ENCODE measurements at places on chromosomes 1 and 21.

DNA sequence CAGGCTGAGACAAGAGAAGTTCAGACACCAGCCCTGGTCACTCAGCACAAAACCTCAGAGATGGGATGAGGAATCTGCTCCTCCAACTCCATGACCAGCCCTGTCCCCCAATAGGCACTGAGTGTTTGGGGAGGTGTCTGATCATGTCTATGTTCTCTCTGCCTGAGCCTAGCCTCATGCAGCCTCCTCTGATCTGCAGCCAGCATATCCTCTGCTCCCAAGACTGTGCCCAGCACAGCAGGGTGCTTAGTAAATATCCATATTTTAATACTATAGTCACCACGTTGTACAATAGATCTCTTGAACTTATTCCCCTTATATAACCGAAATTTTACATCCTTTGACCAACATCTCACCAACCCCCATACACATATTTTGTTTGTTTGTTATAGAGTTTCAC, 202.9 kb downstream of the MATN1 start:
- DNase-seq = no peak

DNA sequence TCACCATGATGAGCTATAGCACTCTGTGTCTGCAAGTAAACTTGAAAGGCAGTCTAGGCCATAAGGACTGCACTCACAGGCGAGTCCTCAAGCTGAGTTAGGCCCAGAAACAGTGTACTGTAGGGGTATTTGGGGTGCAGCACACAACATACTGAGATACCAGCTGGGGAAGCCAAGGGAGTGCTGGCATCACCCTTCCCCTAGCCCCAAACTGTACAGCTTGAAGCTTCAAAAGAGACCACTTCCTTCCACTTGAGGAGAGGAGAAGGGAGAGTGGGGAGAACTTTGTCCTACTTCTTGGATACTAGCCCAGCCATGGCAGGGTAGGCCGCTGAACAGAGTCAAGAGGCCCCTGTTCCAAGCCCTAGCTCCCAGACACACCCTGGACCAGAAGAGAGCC, 24.2 kb upstream of the SNX7 start:
- DNase-seq = no peak

DNA sequence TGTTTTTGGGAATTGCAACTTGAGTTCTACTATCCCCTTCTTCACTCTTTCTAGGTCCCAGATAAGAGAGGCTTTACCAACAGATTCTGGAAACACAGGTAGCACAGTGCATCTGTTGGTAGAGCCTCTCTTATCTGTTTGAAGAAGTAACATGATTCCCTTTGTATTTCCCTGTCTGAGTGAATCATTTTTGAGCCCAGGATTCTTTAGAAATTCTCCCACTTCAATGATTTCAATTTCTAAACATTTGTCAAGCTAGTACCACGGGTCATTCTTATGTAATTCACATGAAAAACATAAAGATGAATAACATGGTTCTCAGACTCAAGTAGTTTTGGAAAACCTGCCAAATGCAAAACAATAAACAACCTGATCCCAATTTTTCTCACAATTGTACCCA, 72.0 kb upstream of the DUSP10 start:
- no peak for DNase-seq

- no peak for DNase-seq
These were observed 49.4 kb upstream of the CD34 start for GRCh38 chr1:207960346-207960745.

DNA sequence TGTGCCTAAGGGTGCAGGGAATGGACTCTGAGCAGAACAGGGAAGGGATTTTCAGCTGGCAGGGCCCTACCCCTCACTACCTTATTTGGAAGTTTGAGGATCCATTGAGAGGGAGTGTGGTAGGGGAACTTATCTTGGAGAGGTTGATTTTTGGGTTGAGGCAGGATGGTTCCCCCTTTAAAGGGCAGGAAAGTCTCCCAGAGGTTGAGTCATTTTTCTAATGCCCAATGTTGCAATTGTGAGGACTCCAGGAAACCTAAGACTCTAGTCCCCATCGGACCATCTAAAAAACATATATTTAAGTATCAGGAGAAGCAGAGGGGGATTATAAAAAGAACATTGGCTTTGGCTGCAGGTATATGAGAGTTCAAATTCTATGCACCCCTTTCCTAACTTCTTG, 47.3 kb downstream of the SAMD13 start:
- no peak for DNase-seq

DNA sequence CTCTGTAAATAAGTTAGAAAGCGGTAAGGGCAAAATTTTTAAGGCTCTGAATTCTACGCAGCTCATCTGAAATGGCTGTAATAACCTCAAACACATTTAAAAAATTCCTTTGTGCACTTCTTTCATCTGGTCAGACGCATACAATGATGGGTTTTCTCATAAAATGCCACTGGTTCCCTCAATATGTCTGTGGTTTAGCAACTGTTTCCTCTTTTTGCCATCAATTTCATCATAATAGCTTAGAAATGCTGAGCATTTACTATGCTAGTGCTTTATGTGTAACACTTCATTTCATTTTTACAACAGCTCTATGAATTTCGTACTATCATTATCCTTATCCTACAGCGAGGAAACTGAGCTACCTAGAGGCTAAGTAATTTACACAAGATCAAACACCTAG, 35.3 kb upstream of the DMRTA2 start:
- no peak for DNase-seq

- DNase-seq = no peak
These were observed 186.9 kb downstream of the MATN1 start for GRCh38 chr1:30536530-30536929.

GRCh38 chr1:178609015-178609414, 96.1 kb downstream of the TEX35 start:
- DNase-seq = no peak

DNA sequence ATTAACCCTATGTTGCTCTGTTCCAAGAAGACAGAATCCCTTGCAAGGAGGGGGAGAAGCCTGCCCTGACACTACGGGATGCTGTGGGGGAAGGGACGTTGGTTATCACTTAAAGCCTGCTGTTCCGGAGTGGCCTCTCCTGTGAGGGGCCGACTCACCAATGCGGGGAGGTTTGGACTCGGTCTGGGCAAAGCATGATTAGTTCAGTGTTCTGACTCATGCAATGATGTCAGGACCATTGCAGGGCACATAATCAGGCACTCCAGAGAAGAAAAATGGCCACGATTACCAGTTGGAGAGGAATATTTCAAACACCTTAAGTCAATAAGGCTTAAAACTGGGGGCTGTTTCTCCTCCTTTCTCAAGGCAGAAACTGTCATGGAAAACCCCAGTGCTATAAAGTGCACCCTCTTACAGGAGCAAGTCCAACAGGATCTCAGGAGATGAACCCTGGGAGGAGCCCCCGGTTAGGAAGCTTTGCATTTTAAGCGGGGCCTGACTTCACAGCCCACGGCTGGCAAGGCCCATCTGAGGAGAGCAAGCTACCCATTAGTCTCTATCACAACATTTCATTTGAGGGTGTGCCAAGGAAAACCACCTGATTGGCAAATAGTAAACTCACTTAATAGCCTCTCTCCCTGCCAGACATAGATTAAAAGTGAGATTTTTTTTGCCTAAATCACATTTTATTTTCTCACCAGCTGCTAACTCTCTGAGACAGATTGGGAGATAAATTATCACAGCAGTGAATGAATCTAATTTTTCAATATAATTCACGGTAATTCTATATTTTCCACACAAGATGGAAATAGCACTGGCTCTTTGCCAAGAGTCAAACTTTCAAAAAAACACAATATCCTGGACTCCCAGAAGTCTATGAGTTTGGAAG, 202.5 kb downstream of the C1orf94 start:
- no peak for DNase-seq

DNA sequence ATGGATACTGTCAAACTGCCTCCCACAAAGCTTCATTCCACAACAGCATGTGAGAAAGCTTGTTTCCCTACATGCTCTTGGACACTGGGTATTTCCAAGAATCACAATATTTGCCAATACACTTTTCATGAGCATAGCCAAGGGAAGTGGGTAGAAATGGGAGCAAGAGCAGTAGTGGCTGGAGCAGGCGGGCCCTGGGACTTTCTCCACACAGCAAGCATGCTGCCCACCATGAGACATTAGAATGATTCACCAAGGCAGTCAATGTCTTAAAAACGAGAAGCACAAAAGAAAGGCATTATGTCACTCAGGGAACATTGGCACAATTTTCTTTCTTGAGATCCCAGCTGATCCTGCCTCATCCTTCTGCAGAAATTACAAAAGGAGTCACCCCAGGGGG, 371.6 kb upstream of the RUNX1 start:
- DNase-seq = no peak

GRCh38 chr1:51284487-51284954, 45.8 kb downstream of the TTC39A start:
- no peak for DNase-seq

DNA sequence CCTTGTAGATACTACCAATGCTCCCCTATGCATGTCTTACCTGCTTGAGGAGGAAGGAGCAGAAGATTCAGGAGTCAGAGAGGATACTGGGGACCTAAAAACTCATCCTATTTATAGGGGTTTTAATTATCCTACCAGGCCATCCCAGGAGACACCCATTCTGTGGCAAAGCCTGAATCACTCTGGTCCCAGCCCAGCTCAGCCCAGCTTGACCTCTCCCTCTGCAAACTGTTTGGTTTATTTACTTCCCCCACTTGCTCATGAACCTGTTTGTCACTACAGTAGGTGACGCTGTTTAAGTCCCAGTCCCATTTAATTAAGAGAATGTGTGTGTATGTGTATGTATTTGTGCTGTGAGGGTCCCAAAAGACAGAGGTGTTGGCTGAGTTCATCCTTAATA, at the start of gene RPTN:
TSS of gene RPTN (minus strand) at position 85 of the 400 bp plus-strand sequence. CDS start 1,339 bp downstream, outside the sequence.
- no peak for DNase-seq

DNA sequence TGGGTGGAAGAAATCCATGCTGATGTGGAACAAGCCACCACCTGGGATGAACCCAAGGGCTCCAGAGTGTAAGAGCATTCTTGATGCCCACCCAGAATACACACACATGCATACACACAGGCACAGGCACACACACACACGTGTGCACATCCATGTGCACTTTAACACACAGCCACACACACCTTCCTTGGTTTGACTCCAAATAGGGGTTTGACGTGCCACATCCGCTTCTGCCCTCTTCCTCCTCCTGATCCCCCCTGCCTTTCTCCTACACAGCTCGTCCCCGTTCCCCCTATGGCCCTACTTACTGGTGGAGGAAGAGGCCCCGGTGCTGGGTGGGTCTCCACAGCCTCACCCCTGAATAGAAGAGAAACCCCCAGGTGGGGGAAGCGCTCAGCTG, 16.0 kb downstream of the SPATA21 start:
- DNase-seq = no peak

DNA sequence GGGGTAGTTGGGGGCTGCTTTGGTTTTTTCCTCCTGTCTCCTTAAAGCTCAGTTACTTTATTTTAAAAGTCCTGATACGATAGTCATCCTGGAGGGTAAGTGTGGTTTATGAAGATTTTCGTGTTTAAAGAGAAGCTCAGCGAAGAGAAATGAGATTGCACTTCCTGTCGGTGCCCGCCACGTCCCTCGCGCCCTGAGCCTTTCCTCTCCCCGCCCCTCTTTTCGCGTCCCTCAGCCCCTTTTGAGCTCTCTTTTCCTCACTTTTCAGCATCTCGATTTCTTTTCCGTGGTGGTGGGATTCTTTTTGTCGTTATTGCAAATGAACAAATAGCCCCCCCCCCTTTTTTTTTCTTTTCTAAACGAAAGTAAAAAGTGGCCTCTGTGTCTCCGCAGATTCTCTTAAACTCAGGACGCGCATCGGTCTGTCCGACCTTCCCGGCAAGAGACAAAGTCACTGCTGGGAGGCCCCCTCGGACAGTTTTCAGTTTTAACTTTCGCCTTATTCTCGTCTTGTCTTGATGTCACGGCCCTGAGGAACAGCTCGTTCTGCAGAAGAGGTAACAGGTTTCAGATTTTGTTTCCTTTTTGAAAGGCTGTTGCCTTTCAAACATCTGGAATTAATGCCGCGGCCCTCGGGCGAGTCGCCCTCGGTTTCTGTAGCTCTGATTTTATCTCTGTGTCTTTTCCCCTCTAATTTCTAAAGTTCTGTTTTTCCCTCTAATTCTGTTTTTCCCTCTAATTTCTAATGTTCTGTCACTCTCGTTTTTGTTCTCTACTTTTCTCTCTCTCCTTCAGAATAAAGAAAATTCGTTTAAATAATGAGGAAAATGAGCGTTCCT, 1.0 kb upstream of the DMRTA2 start:
- no peak for DNase-seq

DNA sequence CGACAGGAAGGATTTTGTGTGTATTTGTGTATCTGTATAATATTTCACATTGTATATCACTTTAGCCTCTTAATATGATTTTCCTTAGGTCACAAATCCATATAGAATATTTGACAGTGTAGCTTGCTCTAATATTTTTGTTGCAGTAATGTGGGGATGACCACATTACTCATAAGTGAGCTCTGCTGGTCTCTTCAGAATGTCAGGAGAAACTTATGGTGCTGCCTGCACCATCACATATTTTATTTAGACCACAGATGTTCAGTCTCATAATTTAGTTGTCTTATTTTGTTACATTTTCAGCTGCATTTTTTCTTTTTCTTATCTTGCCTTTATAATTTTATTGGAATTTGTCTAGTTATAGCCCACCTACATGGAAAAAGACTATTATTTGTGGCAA, 205.3 kb downstream of the PBX1 start:
- no peak for DNase-seq

DNA sequence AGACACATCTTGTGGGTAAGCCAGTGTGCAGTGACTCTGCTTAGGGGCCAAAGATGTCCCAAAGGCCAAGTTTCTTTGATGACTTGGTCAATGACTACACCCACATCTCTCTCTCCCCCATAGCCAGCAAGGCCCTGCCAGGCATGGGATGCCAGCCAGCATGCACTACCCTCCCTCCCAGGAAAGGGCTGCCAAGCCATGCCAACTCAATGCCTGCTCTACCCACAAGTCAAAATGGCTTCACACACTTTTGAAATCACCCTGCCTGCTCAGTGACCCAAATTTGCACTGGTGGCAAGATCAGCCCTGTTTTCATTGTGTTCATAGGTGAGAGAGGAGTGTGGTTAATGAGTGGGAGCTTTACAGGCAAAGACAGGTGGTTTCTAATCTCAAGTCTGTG, 112.5 kb downstream of the MATN1 start:
- no peak for DNase-seq

- no peak for DNase-seq
These were observed 15.1 kb upstream of the RPE65 start for GRCh38 chr1:68464891-68465290.

All from central memory CD8-positive, alpha-beta T cell (primary cell).